ENCODE measurements at places on chromosomes 7 and 10.
A peak's percentile ranks its signal among the peaks of the same experiment; 100 is the strongest.

GRCh38 chr7:44652535-44652934 lies 46.1 kb downstream of the OGDH start:
- no peaks in the 10 kb centered on the region for H3K27me3 ChIP-seq
- H3K4me1 ChIP-seq = no peaks in the 10 kb centered on the region
- H3K36me3 ChIP-seq = peaks cover 54% of the 10 kb centered on the region
- no peak overlapping the region for H3K27ac ChIP-seq

DNA sequence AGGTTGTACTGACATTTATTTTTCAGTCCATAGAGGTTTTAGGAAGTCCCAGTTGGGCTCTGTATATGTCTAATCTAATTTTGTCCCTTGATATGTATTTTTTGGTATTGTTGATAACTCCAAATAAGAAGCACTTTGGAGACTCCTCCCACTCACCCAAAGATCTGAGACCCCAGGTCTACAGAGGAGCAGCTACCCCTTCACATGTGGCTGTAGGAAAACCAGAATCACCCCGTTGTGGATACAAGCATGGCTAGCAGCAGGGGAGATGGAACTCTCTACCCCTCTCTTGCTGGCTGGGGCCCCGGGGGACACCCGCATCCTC lies 9.4 kb downstream of the HHEX start:
- H3K4me3 ChIP-seq = peak overlapping the region; percentile 67
- H3K4me1 ChIP-seq = peaks cover 3% of the 10 kb centered on the region
- H3K27ac ChIP-seq = no peak overlapping the region
- peaks cover 38% of the 10 kb centered on the region for H3K27me3 ChIP-seq

GRCh38 chr10:119320981-119321380 lies 113.6 kb downstream of the GRK5 start:
- no peak for DNase-seq
- no peaks in the 10 kb centered on the region for H3K36me3 ChIP-seq
- H3K4me1 ChIP-seq = no peaks in the 10 kb centered on the region
- H3K27me3 ChIP-seq = peaks cover 27% of the 10 kb centered on the region
- no peak overlapping the region for H3K4me3 ChIP-seq

DNA sequence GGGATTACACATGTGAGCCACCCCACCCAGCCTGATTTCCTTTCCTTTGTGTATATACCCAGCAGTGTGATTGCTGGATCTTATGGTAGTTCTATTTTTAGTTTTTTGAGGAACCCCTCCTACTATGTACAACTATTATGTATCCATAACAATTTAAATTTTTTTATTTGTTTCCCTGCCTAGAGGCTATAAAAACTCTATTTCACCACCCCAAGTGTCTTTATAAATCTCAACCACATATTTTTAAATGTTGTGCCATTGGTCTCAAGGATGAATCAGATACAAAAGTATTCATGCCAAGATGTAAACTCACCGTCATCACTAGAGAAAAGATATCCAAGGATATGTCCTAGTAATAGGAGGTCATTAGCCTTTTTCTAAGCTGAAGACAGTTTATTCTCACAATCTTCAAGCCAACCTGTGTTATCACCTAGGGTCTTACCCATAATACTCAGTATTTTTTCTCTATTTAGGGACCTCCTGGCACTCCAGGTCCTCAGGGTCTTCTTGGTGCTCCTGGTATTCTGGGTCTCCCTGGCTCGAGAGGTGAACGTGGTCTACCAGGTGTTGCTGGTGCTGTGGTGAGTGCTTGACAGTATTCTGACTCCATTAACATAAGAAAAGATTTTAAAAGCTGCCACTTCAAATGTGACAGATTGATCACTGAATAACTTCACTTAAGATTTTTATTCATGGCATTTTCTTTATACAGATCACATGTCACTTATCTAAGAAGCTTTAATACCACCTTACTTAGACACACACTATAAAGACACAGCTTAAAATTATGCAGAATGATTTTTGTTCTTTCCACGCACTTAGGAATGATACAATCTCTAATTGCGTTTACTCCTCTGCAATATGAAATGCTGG lies 29.4 kb downstream of the COL1A2 start:
- no peak overlapping the region for H3K4me3 ChIP-seq
- H3K36me3 ChIP-seq = peaks cover 11% of the 10 kb centered on the region
- H3K27me3 ChIP-seq = no peaks in the 10 kb centered on the region
- DNase-seq = no peak

- H3K4me1 ChIP-seq = no peaks in the 10 kb centered on the region
- no peaks in the 10 kb centered on the region for H3K27me3 ChIP-seq
- no peaks in the 10 kb centered on the region for H3K36me3 ChIP-seq
- no peak overlapping the region for H3K27ac ChIP-seq
- DNase-seq = no peak
Observed at GRCh38 chr10:121079226-121079625, 228.1 kb downstream of the WDR11 start.

GRCh38 chr10:92995509-92995908 lies 65.1 kb upstream of the CYP26C1 start:
- no peak overlapping the region for H3K27ac ChIP-seq
- H3K4me3 ChIP-seq = no peak overlapping the region
- no peak for DNase-seq
- H3K27me3 ChIP-seq = no peaks in the 10 kb centered on the region

GRCh38 chr7:116886543-116887156 lies 24.3 kb downstream of the CAPZA2 start:
- H3K36me3 ChIP-seq = no peaks in the 10 kb centered on the region
- no peaks in the 10 kb centered on the region for H3K27me3 ChIP-seq
- no peak overlapping the region for H3K27ac ChIP-seq
- H3K4me1 ChIP-seq = no peaks in the 10 kb centered on the region
- no peak for DNase-seq

DNA sequence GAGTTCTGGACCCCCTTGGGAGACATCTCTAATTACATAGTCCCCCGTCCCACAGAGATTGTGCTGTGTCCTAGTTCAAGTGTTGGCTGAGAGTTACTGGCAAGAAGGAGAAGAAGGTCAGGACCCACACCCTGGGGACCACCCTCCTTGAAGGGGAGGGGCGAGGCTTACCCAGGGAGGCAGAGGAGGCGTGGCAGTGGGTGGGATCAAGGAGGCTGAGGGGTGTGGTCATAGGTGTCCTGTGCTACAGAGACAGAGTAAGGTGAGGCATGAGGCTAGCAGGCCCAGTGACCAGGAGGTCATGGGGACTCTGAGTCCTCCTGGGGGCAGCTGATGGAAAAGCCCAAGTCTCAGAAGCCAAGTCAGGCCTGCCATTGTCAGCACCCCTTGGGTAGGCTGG lies 29.4 kb upstream of the ADCYAP1R1 start:
- no peak overlapping the region for H3K4me3 ChIP-seq
- no peaks in the 10 kb centered on the region for H3K36me3 ChIP-seq
- H3K27me3 ChIP-seq = no peaks in the 10 kb centered on the region
- H3K4me1 ChIP-seq = no peaks in the 10 kb centered on the region
- H3K27ac ChIP-seq = no peak overlapping the region
- no peak for DNase-seq

DNA sequence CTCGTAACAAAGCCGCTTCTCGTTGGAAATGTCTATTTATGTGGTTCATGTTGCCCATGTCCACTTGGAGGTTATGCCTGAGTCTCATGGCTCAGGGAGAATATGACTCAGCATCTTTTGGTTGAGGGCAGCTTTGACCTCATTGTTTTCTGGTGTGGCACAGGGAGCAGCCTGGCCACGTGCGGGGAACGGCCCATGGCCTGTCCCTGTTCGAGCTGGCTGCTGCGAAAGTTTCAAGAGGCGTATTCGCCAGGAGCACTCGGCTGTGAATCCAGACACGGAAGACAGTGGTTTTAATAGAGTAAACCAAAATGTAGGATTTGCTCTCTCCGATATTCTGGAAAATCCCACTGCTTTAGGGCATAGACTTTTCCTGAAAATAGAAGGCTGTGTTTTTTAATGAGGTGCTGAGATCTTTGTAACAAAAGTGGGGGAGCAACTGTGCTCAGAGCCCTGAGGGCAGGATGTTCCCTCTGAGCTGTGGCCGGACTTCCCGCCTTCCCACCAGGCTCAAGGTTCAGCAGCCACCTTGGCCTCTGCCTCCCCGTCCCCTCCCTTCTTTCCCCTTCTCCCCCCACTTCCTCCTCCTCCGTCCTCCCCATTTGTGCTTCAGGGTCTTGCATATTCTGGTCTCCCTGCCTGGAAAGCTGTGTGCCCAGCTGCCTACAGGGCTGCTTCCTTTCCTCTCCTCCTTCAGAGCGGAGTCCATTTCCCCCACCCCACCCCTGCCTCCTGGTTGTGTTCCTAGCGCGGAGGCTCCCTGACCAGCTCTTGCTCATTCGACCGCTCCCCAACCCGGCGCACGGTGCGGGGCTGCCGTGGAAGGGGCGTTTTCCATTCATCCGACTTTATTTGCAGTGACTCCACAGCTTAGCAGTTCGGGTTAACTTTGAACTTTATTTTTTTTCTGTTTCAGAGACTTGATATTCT lies 642.0 kb downstream of the SDK1 start:
- H3K27ac ChIP-seq = no peak overlapping the region
- DNase-seq = no peak

GRCh38 chr10:125761961-125762360 lies 13.7 kb downstream of the MMP21 start:
- no peaks in the 10 kb centered on the region for H3K4me1 ChIP-seq
- H3K36me3 ChIP-seq = peaks cover 75% of the 10 kb centered on the region
- H3K27ac ChIP-seq = no peak overlapping the region
- DNase-seq = no peak

GRCh38 chr10:76297358-76297757 lies 865.9 kb downstream of the LRMDA start:
- DNase-seq = no peak
- no peak overlapping the region for H3K4me3 ChIP-seq
- H3K4me1 ChIP-seq = no peaks in the 10 kb centered on the region
- H3K36me3 ChIP-seq = no peaks in the 10 kb centered on the region
- no peak overlapping the region for H3K27ac ChIP-seq

DNA sequence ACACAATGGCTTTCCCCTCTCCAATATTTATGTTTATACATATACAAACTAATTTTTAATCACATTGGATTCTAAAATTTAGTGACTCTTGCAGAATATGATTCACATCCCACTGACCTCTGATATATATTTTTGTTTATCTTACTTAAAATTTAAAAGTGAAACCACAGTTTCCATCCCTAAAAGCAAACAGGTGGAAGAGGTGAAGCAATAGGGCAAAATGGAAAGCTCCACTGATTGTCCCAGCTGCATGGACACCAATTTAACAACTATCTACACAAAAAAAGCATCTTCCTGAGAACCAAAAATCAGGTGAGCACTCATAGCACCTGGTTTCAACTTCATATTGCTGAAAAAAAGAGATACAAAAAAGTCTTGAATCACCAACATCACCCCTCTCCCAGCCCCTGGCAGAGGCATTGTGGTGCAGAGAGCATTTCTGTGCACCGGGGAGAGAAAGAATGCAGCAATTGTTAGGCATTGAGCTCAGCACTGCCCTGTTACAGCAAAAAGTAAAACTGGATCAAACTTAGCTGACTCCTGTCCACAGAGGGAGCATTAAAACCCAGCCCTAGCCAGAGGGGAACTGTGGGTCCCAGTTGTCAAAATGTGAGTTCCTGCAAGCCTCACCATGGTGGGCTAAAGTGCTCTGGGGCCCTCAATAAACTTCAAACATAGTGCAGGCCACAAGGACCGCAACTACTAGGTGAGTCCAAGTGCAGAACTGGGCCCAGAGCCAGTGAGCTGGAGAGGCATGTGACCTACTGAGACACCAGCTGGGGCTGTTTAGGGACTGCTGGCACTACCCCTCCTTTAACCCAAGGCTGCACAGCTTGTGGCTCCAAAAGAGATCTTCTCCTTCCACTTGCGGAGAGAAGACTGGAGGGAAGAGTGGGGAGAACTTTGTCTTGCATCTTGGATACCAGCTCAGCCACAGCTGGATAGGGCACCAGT lies 92.1 kb downstream of the SIRT1 start:
- no peaks in the 10 kb centered on the region for H3K27me3 ChIP-seq
- peaks cover 20% of the 10 kb centered on the region for H3K36me3 ChIP-seq
- no peak for DNase-seq
- H3K4me3 ChIP-seq = no peak overlapping the region
- no peaks in the 10 kb centered on the region for H3K4me1 ChIP-seq

GRCh38 chr7:66142334-66142733 lies 27.7 kb downstream of the CRCP start:
- H3K36me3 ChIP-seq = peaks cover 38% of the 10 kb centered on the region
- no peak for DNase-seq
- H3K4me3 ChIP-seq = no peak overlapping the region
- no peak overlapping the region for H3K27ac ChIP-seq
- no peaks in the 10 kb centered on the region for H3K27me3 ChIP-seq

- no peak for DNase-seq
- peaks cover 5% of the 10 kb centered on the region for H3K4me1 ChIP-seq
- no peak overlapping the region for H3K27ac ChIP-seq
- no peaks in the 10 kb centered on the region for H3K36me3 ChIP-seq
Observed at GRCh38 chr10:43123361-43124093, 14.7 kb upstream of the CSGALNACT2 start.

DNA sequence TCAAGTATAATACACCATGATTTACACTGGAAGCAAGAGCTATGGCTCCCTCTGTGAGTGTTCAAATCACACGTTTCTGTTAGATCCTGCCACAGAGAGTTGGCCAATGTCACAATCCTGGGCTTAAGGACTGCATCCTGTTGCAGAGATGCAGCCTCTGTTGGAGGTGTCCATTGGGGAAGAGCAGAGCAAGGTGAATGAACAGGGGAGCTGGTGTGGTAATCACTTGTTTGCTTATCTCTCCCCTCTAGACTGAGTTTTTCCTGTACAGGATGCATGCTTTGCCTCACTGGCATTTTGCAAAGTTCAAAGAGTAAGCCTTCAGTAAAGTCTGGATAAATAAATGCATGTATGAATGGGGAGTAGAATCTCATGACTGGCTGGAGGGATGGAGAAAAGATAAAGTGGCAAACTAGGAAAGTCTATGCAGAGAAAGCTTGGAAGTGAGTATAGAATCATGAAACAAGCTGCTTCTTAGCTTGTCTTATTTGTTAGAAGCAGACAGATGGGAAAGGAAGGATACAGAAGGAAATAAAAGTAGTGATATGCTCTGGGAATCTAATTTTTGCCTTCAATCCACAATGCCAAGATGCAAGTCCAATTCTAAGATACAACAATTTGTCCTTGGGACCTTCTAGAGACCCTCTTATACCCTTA lies 605.9 kb downstream of the KCNMA1 start:
- no peak overlapping the region for H3K4me3 ChIP-seq
- no peaks in the 10 kb centered on the region for H3K36me3 ChIP-seq
- DNase-seq = no peak
- no peak overlapping the region for H3K27ac ChIP-seq

- H3K4me1 ChIP-seq = no peaks in the 10 kb centered on the region
- H3K4me3 ChIP-seq = no peak overlapping the region
- no peaks in the 10 kb centered on the region for H3K27me3 ChIP-seq
- no peak for DNase-seq
- peaks cover 87% of the 10 kb centered on the region for H3K36me3 ChIP-seq
Observed at GRCh38 chr10:102159051-102159597, 6.9 kb downstream of the NOLC1 start.

DNA sequence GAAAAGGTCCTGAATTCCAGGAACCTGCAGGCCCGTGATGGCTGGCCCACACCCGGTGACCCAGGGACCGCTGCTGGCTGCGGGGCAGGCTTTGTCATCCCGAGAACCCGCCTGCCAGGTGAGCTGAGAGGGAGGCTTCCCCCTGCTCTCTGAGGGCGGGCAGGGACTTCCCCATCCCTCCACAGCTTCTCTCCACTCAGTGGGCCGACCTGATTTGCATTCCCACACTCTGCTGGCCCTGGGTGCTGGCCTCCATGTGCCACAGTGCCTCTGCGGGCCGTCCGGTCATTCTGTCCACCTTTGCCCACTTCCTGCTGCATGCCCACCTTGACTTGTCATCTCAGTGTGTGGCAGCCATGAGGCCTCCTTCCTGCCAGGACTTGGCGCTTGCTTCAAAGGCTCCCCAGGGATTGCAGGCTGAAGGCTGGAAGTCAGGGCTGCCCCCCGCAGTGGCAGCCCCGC lies 35.3 kb downstream of the PALD1 start:
- no peak for DNase-seq
- H3K36me3 ChIP-seq = no peaks in the 10 kb centered on the region
- no peak overlapping the region for H3K4me3 ChIP-seq
- H3K27ac ChIP-seq = no peak overlapping the region
- H3K27me3 ChIP-seq = no peaks in the 10 kb centered on the region

Measured in thymus (tissue), 14 donors.